ENCODE measurements at places on chromosomes 5 and 9.

- DNase-seq, result no peak
Observed at GRCh38 chr5:114362197-114362976, 517 bp downstream of the KCNN2 start.

GRCh38 chr9:92332577-92333281, 7.0 kb downstream of the CENPP start:
- no peak for DNase-seq

DNA sequence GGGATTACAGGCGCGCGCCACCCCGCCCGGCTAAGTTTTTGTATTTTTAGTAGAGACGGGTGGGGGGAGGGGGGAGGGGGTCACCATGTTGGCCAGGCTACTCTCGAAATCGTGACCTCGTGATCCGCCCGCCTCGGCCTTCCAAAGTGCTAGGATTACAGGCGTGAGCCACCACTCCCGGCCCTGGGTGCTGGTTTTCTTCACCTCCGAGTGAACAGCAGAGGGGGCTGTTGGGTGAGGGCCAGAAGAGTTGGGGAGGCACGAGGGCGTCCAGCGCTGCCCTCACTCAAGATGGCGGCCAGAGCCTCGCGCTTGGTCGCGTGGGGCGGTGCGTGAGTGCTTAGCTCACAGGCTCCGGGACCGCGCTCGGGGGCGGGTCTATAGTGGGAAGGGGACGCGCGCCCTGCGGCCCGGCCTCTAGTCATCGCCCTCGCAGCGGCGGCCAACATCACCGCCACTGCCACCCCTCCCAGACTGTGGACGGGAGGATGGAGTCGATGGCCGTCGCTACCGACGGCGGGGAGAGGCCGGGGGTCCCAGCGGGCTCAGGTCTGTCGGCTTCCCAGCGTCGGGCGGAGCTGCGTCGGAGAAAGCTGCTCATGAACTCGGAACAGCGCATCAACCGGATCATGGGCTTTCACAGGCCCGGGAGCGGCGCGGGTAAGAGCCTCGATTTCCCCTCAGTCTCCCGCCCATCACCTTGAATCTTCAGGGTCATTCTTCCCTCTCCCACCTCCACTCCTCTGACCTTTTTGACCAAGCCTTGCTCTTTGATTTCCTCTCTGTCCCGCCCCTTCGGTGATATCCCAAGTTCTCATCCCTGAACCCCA, at the start of gene CAMLG:
CAMLG (plus strand) TSS at position 416 of the 830 bp plus-strand sequence; CDS start at position 489, 73 bp downstream.
- peak; percentile 73 for DNase-seq

GRCh38 chr9:122402403-122402871, 31.6 kb downstream of the PTGS1 start:
- DNase-seq, result no peak

DNA sequence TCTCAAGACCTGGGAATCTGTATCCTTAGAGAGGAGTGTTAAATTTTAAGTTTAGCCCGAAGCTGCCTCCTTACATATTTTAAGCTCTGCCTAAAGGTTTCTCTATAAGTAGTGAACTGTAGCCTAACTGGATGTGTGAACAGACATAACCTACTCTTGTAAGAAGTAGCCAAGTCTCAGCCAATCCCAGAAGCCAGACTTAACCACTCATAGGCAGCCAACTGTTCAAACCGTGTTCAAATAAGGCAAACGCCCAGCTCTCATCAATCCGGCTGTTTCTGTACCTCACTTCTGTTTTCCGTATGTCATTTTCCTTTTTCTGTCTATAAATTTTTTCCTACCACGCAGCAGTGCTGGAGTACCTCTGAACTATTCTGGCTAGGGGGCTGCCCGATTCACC, 58.7 kb upstream of the HRH2 start:
- no peak for DNase-seq

DNA sequence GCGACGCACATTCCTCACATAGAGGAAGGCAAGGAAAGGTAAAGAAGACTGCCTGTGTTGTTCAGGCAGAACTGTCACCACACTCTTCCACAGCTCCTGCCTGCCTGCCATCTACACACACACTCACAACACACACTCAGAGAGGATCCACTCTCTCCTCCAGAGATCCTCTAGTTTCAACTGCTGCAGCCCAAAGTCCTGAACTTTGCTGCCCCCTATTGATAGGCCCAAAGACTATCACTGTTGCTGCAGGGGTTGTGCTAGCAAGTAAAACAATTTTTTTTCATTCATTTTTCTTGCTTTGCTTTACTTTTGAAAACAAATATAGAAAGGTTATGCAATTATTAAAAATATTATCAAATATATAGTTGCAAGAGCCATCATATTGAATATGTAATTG, 5.9 kb upstream of the CFAP90 start:
- DNase-seq, result peak; percentile 6

- no peak for DNase-seq
Observed at GRCh38 chr9:89319015-89319905, 960 bp downstream of the SECISBP2 start.

- no peak for DNase-seq
Observed at GRCh38 chr5:100609594-100609993, 74.4 kb downstream of the FAM174A start.

DNA sequence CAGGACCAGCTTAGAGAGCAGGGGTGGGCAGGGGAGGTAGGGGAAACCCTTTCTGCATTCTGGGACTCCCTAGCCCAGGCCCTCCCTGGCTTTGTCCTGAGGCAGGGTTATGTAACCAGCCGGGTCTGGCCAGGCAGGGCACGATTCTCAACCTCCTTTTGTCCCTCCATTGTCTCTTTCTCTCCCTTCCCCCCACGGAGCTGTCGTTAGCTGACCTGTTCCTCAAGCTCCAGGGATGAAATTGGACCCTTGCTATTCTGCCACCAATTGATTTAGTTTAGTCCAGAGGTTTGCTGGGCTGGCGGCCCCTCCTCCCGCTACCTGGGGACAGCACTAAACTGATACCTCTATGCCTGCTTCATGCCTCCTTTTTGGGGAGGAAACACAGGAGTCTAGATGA, 9.4 kb upstream of the NDST1 start:
- DNase-seq, result no peak

- no peak for DNase-seq
Observed at GRCh38 chr5:122180146-122180712, 50.9 kb downstream of the ZNF474 start.

GRCh38 chr5:17022296-17022695, 86.2 kb upstream of the MYO10 start:
- no peak for DNase-seq

- DNase-seq, result no peak
Observed at GRCh38 chr5:138874241-138874640, 894 bp downstream of the LRRTM2 start.

DNA sequence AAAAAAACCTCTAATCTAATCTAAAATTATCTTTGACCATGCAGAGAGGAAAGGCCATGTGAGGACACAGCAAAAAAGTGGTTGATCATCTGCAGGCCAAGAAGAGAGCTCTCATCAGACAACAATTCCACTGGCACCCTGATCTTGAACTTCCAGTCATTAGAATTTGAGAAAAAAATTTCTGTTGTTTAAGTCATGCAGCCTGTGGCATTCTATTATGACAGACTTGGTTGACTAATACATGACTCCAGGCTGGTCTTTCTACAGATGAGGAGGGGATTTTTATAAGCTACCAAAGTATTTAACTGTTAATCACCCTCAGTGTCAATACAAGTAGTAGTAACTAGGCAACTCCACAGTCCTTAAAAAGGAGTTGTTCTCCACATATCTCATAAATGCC, 358.5 kb upstream of the RGMB start:
- no peak for DNase-seq

DNA sequence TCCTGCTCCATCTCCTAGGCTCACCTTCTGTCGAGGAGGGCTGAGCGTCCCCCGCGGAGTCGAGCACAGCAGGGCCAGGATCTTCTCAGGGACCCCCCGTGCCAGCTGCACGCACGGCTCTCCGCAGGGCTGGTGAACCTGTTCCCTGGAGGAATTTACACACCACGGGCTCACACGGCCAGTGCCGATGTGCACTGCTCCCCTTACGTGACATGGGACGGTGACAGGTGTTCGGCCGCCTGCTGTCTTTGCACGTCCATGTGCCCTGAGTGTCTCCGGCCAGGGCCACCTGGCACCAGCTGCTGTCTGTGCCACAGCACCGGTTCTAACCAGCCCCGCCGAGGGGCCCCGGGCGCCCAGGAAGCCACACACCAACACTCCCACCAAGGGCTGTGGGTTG, 8.7 kb upstream of the AGPAT2 start:
- DNase-seq, result peak; percentile 56

DNA sequence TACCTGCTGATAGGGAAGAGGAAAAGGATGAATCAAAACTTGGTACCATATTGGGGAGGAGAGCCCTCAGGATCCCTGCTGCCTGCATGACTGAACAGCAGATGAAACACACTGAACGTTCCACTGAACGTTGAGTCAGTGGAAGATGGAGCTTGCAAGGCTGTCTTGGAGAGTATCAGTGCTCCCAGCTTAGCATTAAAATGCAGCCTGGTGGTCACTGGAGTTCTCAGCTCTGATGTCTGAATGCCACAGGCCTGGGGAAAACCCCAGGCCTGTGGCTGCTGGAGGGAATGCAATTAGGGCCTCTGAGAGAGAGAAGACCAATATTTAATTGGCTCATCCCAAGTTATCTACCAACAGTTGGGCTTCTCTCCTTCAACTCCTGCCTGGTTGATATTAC, 54.5 kb downstream of the PDE4D start:
- DNase-seq, result no peak

DNA sequence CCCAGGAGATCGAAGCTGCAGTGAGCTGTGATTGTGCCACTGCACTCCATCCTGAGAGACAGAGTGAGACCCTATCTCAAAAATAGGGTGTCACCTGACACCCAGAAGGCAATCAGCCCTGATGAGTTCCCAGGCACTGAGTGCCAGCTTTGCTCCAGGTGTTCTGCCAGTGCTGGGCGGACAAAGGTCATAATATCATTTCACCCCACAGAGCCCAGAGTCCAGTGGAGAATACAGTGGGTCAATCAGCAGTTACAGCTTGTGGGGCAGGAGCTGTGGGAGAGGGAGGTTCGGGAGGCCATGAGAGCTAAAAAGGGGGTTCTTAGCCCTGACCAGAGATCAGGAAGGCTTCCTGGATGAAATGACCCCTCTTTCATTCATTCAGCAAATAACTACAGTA, 24.4 kb upstream of the SH3RF2 start:
- no peak for DNase-seq

DNA sequence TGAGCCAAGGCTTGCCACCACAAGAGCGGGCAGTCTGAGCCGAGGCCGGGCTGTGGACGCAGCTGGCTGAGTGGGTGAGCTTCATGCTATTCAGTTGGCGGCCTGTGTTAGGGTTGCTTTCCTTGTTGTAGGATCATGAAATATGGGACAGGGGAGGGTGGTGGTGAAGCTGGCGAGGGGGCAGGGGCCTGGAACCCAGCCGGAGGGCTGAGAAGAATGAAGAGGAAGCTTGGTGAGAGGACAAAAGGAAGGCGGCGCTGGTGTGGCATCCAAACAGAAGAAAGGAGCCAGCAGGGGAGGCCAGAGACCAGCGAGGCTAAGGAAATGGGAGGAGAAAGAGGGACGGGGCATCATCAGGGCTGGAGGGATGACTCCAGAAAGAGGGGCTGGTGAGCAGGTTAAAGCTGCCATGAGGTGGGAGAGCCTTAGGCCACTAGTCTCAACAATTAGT, 18.3 kb downstream of the RALGPS1 start:
- DNase-seq, result no peak

Data from GF-D8 (cell line).